Body of pancreas (tissue), 4 donors: ENCODE measurements at places on chromosomes 13 and 19. TPM values are rescaled to one million over a fixed set of nuclear protein-coding genes. Genes with fewer than 3 reads are reported as not detected.
A peak's percentile ranks its signal among the peaks of the same experiment; 100 is the strongest.

GRCh38 chr13:94305463-94305862, 174.0 kb downstream of the DCT start:
- DNase-seq, result peak; percentile 19

- no peak for DNase-seq
Measured at GRCh38 chr13:111846391-111847159, 220.4 kb upstream of the SOX1 start.

DNA sequence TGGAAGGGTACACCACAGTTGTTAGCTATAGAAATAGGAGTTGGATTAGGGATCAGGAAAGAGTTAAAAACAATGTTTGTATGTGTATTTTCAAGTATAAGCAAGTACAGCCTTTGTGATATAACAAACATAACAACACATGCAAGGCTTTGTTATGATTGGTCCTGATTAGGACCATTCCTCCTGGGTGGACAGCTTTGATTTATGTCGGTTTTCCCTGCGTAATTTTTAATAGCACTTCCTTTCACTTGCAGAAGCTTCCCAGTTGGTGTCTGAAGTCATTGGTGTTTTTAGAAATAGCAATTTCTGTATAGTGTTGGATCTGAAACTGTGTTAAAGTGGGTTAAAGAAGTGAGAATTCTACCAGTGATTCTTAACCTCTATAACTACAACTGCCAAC, 10.0 kb downstream of the FNDC3A start:
- DNase-seq, result no peak

- no peak for DNase-seq
Measured at GRCh38 chr13:71718931-71719330, 148.1 kb downstream of the DACH1 start.

DNA sequence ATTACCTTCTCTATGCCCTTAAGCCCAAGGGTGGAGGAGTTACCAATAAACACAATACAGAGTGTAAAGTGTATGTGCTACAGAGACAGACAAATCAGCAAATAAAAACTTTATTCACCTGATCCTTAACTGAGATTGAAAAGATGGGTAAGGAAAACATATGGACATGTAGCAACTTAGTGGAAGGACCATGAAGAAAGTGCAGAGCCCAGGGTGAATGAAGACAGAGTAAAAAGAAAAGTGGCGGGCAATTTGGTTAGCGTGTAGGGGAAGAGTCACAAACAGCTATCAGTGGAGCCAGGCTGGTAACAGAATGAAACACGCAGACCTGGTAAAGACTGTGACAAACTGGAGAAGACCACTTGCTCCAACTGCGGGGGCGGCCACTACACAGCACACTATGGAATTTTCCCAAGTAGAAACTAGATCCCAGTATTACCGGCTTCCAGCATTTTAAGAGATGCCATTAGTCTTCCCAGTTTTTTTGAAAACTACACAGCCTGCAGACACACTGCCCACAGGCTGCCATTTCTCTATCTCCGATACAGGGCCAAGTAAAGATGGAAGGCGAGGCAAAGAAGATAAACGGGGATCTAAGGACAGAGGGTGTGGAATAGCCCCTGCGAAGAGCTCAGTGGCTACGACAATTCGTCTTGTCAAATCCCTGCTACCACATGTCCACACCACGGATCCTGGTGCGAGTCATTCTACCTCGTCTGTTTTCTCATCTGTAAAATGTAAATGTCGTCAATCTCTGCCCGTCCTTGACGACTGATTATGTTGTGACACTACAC, 1.2 kb downstream of the UQCRFS1 start:
- no peak for DNase-seq

Gene KLK3
- not detected for total RNA-seq

Gene SMG9
- total RNA-seq, result 8.3 TPM

Gene ZNF418
- total RNA-seq, result 15.3 TPM

Gene ZNF256
- total RNA-seq, result 3.6 TPM
